ENCODE measurements at places on chromosomes 3 and 15. TPM values are rescaled to one million over a fixed set of nuclear protein-coding genes. Genes with fewer than 3 reads are reported as not detected.

GRCh38 chr3:144341471-144341870, 369.8 kb downstream of the DIPK2A start:
- H3K4me1 ChIP-seq = no peaks in the 10 kb centered on the region
- H3K27me3 ChIP-seq = no peaks in the 10 kb centered on the region
- no peaks in the 10 kb centered on the region for H3K36me3 ChIP-seq
- H3K27ac ChIP-seq = no peak overlapping the region
- no peak for DNase-seq

- no peaks in the 10 kb centered on the region for H3K27me3 ChIP-seq
- peaks cover 30% of the 10 kb centered on the region for H3K4me1 ChIP-seq
- no peak overlapping the region for H3K4me3 ChIP-seq
- DNase-seq = no peak
- peak overlapping the region; percentile 77 for H3K27ac ChIP-seq
These were observed 477.8 kb downstream of the RBMS3 start for GRCh38 chr3:29758434-29759322.

- no peak for DNase-seq
- no peaks in the 10 kb centered on the region for H3K27me3 ChIP-seq
- H3K4me1 ChIP-seq = peaks cover 22% of the 10 kb centered on the region
- no peaks in the 10 kb centered on the region for H3K36me3 ChIP-seq
These were observed 126.2 kb upstream of the BHLHE40 start for GRCh38 chr3:4852780-4853748.

DNA sequence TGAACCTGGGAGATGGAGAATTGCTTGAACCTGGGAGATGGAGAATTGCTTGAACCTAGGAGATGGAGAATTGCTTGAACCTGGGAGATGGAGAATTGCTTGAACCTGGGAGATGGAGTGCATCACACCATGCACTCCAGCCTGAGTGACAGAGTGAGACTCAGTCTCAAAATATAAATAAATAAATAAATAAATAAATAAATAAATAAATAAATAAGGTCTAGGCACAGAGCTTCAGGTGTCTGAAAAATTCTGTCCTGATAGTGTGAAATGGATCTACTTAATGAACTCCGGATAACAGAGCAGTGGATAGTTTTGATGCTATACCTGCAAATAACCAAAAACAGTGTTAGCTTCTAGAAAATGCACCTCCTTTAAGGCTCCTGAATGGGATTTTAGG, 24.3 kb upstream of the NUDT16 start:
- peaks cover 1% of the 10 kb centered on the region for H3K4me1 ChIP-seq
- DNase-seq = no peak
- no peak overlapping the region for H3K4me3 ChIP-seq
- H3K36me3 ChIP-seq = no peaks in the 10 kb centered on the region

DNA sequence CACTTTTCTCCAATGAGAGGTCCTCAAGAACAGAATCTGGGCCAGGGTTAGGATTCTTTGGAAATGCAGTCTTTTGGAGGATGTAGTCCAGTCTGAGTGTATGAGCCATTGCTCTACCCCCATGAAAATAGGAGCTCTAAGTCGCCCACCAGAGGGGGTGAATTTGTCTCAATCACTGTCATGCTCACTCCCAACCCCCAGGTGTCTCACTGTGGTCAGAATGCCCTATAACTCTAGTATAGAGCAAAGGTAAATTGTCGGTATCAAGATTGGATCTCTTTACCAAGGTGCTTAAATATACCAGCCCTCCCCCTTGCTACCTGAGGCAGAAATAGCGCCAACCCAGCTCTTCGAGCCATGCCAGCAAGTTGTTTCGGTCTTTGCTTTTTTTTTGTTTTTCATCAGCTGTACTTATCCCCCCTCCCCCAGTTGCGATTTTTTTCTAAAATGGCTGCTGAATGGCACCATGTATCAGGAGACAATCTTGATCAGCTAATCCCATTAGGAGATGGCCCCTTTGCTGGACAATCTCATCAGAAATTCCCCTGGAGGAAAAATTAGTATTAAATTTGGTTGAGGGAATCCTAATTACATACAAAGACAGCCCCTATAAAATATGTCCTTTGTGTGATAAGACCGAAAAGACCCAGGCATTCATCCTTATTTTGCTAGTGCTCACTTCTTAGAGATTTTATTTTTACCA, 130.7 kb downstream of the EBLN2 start:
- no peak for DNase-seq
- H3K27ac ChIP-seq = no peak overlapping the region
- no peaks in the 10 kb centered on the region for H3K4me1 ChIP-seq
- no peak overlapping the region for H3K4me3 ChIP-seq
- no peaks in the 10 kb centered on the region for H3K27me3 ChIP-seq

- no peaks in the 10 kb centered on the region for H3K36me3 ChIP-seq
- no peak overlapping the region for H3K27ac ChIP-seq
- no peaks in the 10 kb centered on the region for H3K27me3 ChIP-seq
- H3K4me1 ChIP-seq = peaks cover 73% of the 10 kb centered on the region
These were observed 17.2 kb downstream of the PLXNA1 start for GRCh38 chr3:127000119-127000518.

DNA sequence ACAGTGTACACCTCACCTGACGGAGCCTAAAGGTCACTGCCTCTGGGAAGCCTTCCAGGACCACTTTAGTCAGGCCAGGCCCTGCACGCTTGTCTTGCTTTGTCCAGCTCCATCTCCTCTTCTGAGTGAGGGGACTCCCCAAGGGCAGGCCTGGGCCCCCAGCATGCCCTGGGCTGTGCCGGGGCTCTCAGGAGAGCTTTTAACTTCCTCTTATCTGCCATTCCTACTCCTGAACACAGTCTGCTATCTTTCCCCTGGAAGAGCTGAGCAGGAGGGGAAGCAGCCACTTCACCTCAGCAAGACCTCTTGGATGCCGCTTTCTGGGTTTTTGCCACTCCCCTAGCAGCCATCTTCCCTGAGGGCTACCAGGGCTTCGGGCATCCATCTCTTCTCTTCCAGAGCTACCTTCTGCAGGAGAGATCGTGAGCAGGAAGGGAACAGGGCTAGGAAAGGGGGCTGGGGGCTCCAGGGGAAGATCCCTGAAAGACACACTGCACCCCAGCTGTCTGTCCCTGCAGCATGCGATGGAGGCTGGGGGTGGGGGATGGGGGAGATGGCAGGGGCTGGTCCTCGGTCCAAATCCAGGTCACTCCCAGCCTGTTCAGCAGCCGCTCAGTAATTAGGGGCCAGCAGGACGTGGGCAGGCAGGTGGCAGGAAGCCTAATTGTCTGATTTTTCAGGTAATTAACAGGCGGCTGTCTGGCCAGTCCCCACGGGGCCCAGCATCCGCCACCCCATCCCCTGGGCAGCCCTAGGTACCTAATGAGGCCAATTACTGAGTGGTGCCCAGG, 19.9 kb upstream of the RPL29 start:
- DNase-seq = no peak
- H3K36me3 ChIP-seq = no peaks in the 10 kb centered on the region
- no peaks in the 10 kb centered on the region for H3K4me1 ChIP-seq

GRCh38 chr15:90711418-90711824, 5.7 kb upstream of the BLM start:
- H3K27me3 ChIP-seq = no peaks in the 10 kb centered on the region
- no peak overlapping the region for H3K4me3 ChIP-seq
- H3K4me1 ChIP-seq = peaks cover 2% of the 10 kb centered on the region
- DNase-seq = no peak

GOLGA6L7 gene
- total RNA-seq = not detected

SH3GL3 gene
- 1.2 TPM for total RNA-seq

DNA sequence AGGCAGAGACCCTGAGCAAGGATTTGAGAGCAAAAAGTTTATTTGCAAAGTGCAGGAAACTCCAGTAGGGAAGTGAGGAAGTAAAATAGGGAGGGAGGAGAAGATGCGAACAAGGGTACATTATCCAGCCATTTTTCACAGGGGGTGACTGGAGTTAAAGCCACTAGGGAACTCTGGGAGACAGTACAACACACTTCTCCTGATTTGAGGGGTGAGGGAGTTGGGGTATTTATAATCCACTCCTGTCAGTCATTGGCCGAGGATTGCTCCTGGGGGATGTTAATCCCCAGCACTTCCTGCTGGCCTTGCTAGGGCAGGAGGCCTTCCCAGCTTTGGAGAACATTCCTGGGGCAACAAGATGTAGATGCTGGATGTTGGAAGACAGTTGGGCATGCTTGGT, 28.2 kb downstream of the CCR3 start:
- no peak for DNase-seq
- no peak overlapping the region for H3K4me3 ChIP-seq

- no peaks in the 10 kb centered on the region for H3K36me3 ChIP-seq
- H3K4me3 ChIP-seq = no peak overlapping the region
- peaks cover 4% of the 10 kb centered on the region for H3K4me1 ChIP-seq
- no peak overlapping the region for H3K27ac ChIP-seq
- no peaks in the 10 kb centered on the region for H3K27me3 ChIP-seq
These were observed 35.2 kb downstream of the CCR3 start for GRCh38 chr3:46277476-46277875.

- no peak overlapping the region for H3K4me3 ChIP-seq
- H3K27ac ChIP-seq = no peak overlapping the region
- no peaks in the 10 kb centered on the region for H3K4me1 ChIP-seq
- no peaks in the 10 kb centered on the region for H3K36me3 ChIP-seq
These were observed 71.7 kb downstream of the TNIK start for GRCh38 chr3:171388527-171388926.

DNA sequence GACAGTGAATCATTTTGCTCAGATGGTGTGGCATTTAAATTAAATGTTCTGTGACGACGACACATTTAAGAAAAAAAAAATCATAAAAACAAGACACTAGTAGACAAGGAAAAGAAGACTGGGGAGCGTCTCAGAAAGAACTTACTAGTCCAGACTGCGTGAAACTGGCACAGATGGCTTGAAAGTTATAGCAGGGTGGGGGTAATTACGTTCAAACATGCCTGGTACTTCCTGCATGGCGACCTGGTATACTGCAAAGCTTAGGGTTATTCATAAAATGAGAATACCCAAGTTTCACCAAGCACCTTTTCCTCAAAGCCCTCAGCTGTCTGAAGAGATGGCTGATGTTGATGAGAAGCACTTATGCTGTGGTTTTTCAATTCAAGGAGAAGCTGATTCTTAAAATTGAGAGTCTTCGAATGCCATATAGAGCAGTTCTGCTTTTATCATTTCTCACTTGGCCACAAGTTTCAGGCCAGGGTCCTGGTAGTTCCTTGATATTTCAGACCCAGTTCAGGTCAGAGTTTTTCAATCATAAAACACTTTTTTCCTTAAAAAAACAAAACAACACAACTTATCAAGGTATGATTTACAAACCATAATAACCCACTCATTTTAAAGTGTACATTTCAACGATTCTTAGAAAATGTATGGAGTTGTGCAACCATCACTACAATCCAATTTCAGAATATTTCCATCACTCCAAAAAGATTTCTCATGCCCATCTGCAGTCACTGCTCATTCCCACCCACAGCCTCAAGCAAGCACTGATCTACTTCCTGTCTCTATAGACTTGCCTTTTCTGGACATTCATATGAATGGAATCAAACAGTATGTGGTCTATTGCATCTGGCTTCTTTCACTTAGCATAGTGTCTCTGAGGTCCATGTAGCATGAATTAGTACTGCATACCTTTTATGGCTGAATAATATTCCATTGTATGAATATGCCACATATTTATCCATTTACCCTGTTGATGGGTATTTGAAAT, 24.7 kb downstream of the PCOLCE2 start:
- no peak overlapping the region for H3K27ac ChIP-seq
- H3K27me3 ChIP-seq = no peaks in the 10 kb centered on the region
- DNase-seq = no peak
- H3K4me1 ChIP-seq = peaks cover 13% of the 10 kb centered on the region

MRAS gene
- 29.6 TPM for total RNA-seq

CRABP1 gene
- 8.5 TPM for total RNA-seq

SIN3A gene
- total RNA-seq = 55.2 TPM

- peaks cover 15% of the 10 kb centered on the region for H3K36me3 ChIP-seq
- no peaks in the 10 kb centered on the region for H3K27me3 ChIP-seq
- H3K4me3 ChIP-seq = peak overlapping the region; percentile 54
- H3K4me1 ChIP-seq = peaks cover 65% of the 10 kb centered on the region
- H3K27ac ChIP-seq = peak overlapping the region; percentile 93
These were observed 7.6 kb downstream of the EPHB3 start for GRCh38 chr3:184568924-184569829.

DNA sequence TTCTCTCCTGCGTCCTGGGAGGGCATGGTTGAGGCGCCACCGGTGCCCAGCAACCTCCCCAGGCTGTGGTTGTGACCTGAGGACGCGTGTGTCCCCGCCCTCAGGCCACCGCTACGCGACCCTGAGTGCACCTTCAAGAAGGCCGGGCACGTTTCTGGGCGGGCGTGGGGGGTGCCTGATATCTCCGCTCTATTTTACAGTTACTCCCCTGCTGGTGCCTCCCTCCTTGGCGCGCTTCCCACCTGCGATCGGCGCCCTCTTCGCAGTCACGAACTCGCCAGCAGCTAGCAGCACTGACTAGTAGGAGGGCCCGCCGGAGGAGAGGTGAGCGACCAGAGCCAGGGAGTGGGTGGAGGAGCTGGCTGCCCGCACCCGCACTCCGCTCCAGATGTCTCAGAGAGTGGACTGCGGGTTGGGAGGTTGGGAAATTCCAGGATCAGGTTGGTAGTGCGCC, 43.2 kb upstream of the POLG start:
- peaks cover 90% of the 10 kb centered on the region for H3K27me3 ChIP-seq
- H3K27ac ChIP-seq = no peak overlapping the region
- peaks cover 31% of the 10 kb centered on the region for H3K4me1 ChIP-seq
- peak overlapping the region; percentile 44 for H3K4me3 ChIP-seq
- no peaks in the 10 kb centered on the region for H3K36me3 ChIP-seq
- no peak for DNase-seq

DNA sequence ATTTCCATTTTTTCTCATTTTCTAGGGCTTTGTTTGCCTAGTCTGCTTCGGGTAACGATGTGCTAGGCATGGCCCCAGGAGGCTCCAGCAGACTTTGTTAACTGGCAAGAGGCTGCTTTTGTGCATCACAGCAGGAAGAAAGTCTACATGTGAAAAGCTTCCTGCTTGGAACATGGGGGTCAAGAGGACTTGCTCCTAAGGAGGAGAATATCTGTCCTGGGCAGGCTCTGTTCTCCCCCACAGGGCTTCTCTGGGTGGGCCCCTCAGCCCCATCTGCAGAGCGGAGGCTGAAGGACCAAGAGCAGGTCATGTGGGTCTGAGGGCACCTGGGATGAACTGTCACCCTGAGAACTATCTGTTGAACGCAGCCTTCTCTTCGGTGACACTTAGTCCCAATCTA, 94.7 kb downstream of the CCNL1 start:
- no peaks in the 10 kb centered on the region for H3K4me1 ChIP-seq
- H3K27ac ChIP-seq = no peak overlapping the region
- no peaks in the 10 kb centered on the region for H3K27me3 ChIP-seq

NEIL1 gene
- total RNA-seq = 44.3 TPM

CYP11A1 gene
- total RNA-seq = 0.47 TPM

DNA sequence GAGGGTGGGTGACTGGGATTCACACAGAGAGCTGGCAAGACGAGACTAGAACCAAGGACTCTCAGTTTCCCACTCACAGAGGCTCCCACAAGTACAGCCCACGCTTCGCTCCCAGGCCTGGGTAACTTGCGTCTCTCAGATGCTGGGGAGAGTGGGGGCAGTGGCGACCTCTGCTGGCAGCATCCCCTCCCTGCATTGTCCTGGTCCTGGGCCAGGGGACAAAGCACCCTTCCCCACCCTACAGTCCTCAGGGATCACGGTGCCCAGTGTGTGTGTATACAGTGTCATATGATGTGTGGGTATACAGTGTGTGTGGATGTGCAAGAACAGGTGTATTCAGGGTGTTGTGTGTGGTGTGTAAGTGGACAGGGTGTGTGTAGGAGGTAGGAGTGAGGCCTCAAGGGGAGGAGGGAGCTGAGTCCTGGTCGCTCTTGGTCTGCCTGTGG, 12.8 kb downstream of the VILL start:
- H3K27ac ChIP-seq = no peak overlapping the region
- no peaks in the 10 kb centered on the region for H3K27me3 ChIP-seq
- no peak overlapping the region for H3K4me3 ChIP-seq
- no peak for DNase-seq
- peaks cover 36% of the 10 kb centered on the region for H3K4me1 ChIP-seq
- H3K36me3 ChIP-seq = peaks cover 48% of the 10 kb centered on the region
